CD4-positive, alpha-beta T cell treated with Interleukin-21 for 1 hour (primary cell): ENCODE measurements at places on chromosomes 1 and 21.
A peak's percentile ranks its signal among the peaks of the same experiment; 100 is the strongest.

GRCh38 chr1:91763252-91763651 lies 122.7 kb downstream of the TGFBR3 start:
- DNase-seq: no peak

GRCh38 chr1:209705033-209705598 lies 470 bp downstream of the HSD11B1 start:
- DNase-seq: no peak

DNA sequence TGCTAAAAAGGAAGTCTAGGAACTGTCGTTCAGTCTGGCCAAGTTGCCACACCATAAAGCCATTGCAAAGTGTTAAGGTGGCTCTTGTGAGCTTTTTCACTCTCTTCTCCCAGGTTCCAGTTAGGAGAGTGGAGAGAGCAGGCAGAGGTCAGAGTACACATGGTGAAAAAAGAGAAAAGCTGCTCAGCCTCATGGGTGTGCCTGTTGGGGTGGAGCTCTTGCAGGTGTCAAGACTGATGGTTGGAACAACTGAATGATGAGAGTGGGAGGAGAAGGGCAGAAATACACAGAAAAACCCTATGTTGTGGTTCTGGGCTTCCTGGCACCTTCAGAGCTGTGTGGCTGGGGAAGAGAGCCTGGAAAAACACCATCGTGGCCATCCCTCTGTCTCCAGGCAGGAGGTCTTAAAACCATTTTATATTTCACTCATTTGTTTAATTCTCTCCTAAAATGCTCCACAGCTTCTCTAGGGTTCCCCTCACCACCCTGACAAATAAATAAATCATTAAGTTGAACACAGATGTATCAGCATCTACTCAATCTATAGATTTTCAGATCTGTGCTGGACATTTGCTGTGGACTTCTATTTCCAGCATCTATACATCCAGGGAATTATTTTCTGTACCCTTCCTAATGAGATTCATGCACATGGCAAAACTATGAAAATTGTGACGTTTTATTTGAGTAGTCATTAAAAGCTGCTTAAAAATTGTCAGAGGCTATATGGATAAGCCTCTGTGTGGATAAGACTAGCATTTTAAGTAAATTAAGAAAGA lies 17.5 kb downstream of the UBASH3A start:
- no peak for DNase-seq

DNA sequence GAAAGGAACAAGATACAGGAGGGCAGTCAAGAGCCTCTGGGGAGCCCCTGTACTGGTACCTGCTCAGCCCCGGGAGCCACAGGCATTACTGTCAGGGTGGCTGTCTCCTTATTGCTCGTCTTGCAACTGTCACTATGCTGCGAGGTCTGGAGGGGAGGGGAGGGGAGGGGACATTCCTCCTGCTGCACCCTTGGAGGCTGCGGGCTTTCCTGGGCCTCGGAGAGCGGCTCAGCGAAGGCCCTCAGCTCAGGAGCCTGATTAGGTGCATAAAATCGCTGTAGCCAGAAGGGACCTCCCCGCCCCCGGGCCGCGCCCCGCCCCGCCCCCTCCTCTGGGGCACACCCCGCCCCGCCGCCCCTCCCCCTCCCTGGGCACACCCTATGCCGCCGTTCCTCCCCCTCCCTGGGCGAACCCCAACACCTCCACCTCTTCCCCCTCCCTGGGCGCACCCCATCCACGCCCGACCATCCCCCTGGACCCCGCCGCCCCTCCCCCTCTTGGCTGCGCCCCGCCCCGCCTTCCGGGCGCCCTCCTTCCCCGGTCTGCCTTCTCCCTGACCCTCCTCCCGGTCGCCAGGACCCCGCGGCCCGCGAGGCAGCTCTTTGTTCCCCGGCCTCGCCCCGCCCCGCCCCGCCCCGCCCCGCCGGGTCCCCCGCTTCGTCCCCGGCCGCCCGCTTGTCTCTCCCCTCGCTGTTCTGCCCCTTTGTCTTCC lies 35.5 kb downstream of the CACHD1 start:
- peak; percentile 45 for DNase-seq

- no peak for DNase-seq
Observed at GRCh38 chr1:24707687-24708086, 37.6 kb upstream of the CLIC4 start.

DNA sequence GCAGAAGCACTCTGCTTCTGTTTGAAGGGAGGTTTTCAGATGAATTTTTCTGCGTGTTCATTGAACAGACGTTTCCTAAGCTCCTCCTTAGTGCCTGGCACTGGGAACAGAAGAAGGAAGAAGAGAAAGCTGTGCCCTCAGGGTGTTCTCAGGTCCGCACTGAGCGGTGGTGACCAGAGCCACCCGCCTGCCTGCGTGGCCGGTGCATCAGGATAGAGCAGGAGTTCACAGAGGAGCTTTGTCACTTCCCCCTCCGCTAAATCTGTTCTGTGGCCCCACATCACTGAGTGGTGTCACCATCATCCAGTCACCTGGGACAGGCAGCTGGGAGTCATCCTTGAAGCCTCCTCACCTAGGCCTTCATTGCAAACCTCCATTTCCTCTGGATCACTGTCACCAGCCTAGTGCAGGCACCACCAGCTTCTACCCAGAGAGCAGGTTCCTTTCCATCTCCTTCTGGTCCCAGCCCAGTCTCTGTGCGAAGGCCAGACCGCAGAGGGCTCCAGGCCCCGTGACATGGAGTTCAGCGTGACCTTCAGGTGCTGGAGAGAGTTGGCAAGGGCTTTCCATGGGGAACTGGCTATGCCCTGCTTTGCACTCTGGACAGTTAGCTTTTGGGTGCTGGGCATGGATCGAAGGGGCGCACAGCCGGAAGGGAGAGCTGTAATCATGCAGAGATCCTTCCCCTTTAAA lies 21.7 kb downstream of the PARK7 start:
- DNase-seq: no peak

DNA sequence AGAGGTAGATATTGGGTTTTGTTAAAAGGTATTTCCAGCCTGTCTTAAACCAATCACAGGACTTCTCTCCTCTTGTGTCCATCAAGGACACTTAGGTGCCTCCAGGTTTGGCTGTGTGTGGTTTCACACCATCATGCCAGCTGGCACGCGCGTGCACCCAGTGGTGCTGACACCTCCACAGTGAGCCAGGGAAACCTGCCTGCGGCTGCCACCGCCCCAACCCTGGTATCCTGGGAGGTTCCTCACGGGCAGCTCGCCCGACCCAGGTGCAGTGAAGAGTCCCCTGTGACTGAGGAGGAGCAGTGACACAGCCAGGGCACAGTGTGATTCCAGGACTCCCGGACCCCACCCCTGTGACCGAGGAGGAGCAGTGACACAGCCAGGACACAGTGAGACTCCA lies 13.2 kb upstream of the COL6A2 start:
- no peak for DNase-seq

DNA sequence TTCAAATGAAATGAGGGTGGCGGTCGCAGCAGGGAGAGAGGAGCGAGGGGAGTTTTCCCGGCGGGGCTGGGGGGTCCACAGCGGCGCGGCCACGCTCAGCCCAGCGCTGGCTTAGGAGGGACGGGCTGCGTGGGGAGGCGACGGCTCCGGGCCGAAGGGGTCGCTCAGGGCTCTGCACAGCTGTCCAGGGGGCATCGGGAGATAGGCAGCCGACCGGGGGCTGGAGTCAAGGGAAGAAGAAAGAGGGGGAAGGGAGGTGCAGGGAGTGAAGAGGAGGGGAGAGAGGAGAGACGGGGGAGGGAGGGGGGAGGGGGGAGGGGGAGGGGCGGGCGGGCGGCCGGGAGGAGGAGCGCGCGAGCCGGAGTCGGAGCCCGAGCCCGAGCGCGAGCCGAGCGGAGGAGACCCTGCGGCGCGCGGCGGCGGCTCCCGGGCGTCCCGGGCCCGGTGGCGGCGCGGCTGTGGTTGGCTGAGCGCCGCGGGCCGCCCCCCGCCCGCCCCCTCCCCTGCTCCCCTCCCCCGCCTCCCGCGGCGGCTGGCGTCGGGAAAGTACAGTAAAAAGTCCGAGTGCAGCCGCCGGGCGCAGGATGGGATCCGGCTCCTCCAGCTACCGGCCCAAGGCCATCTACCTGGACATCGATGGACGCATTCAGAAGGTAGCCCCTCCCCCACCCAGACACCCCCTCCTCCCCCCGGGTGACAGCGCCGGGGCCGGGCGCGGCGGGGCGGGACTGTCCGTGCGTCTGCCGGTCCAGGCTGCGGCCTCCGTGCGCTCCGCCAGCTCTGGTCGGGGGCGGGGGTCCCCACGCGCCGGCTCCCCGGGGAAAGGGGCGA lies at the start of gene PDE9A:
Gene PDE9A, plus strand, starts transcription at position 391 of the 831 bp plus-strand sequence. Its CDS starts 194 bp downstream, at position 585.
- DNase-seq: peak; percentile 40

GRCh38 chr1:20678599-20678998 lies 17.4 kb upstream of the DDOST start:
- DNase-seq: peak; percentile 8

DNA sequence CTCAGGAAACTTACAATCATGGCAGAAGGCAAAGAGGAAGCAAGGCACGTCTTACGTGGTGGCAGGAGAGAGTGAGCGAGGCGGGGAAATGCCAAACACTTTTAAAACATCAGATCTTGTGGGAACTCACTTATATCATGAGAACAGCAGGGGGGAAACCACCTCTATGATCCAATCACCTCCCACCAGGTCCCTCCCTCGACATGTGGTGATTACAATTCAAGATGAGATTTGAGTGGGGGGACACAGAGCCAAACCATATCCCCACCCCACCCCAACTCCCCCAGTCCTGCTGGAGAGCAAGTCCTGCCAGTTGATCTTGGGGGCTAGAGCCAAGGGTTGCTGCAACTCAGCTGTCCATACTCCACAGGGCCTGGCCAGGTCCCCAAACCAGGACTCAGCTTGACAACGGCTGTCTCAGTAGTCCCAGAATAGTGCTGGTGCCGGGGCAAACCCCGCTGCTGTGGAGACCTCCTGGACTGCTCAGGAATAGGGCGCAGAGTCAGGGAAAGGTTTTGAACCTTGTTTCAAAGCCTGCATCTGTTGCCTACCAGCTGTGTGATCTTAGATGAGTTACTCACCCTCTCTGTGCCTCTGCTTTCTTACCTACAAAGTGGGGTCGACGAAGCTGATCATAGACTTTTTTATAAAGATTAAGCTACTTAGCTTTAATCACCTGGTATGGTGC lies 79.5 kb downstream of the STUM start:
- no peak for DNase-seq

DNA sequence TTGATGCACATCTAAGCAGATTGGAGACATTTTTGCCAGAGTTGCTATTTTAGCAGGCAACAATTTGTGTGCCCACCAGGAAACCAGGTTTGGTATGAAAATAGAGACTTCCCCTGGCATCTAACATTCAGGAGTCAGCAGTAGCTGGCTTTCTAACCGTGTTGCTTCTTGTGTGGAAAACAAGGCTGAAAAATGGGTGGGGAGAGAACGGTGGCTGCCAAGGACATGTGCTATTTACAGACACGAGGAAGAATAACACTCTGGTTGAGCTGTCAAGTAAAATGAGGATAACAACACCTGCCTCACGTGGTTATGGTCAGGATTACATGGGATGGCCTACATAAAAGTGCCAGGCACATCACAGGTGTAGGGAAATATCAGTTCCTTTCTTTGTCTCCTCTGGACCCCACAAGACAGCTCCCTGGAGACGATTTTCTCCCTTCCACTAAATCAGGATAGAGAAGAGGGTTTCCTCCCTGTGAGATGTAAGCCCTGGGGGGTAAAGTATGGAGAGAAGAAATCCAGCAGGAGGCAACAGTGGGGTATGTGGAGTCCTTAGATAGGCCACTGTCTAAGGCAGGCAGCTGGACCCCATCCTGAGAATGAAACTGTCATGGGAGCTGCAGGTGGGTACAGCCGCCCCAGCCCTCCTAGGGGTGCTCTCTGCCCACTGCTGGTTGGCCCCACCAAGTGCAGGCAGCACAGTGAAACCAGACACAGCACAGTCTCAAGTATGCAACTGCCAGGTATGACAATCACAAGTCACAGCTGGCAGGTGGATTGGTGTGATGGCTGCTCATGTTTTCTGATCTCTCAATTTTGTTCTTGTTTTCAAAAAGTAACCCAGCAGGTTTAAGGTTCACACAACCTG lies 80.3 kb downstream of the TENT5C start:
- DNase-seq: no peak

- peak; percentile 70 for DNase-seq
Observed at GRCh38 chr1:113784104-113784779, 25.0 kb upstream of the PHTF1 start.

DNA sequence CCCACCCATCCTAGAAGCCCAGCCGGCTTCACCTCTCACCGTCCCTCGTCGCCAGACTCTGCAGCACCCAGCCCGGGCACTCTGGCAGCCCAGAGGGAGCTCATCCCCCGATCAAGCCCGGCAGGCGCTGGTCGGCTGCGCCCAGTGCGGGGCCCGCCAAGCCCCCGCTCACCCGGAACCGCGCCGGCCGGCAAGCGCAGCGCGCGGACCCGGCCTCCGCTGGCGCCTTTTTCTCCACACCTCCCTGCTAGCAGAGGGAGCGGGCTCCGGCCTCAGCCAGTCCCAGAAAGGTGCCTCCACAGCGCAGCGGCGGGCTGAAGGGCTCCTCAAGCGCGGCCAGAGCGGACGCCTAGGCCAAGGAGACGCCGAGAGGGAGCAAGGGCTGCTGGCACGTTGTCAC lies 2023.3 kb downstream of the NCAM2 start:
- DNase-seq: no peak

DNA sequence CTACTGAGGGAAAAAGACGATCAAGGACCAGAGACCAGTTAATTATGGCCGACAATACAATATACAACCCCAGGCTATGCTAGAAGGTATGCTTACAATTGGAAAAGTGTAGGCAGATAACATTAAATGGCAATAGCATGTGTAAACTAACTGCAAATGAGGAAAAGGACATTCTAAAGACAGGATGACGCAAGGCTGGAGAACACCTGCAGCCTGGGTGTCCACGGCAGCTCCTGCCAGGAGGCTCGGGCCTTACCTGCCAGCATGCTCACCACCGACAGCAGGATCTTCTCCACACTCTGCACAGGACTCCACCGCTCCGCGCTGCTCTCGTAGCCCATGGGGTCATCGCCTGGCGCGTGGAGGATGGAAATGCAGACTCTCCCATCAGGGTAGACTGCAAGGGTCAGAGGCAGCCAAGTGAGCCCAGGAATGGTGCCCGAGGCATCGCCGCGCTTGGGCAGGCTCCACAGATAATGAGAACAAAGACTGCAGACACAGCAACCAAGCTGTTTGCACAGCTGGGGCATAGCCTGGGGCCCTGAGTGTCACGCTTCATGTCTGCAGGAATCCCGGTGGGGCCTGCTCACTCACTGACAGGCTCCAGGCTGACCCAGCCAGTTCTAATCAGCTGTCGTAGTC lies 28.2 kb downstream of the UBE2G2 start:
- no peak for DNase-seq

DNA sequence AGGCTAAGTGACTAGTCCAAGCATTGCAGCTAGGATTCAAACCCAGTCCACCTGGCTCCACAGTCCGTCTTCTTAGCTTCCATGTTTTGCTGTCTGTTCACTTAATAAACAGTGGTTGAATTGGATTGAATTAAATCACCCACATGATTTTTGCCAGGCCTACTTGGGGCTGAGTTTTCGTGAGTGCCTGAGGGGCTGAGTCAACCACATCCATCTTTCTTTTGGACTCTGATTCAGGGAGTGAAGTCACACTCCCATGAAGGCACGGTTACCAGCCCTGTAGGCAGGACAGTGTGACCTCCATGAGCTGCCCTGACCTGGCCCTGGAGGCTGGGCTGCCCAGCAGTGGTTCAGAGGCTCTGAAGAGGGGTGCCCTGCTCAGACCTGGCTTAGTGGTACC lies 123.7 kb downstream of the ACTL8 start:
- no peak for DNase-seq

GRCh38 chr1:233586301-233586700 lies 27.6 kb upstream of the KCNK1 start:
- no peak for DNase-seq

- DNase-seq: no peak
Observed at GRCh38 chr21:45019076-45019886, 55.1 kb upstream of the ADARB1 start.

- DNase-seq: no peak
Observed at GRCh38 chr1:32275424-32275823, 16.5 kb upstream of the HDAC1 start.

- DNase-seq: no peak
Observed at GRCh38 chr1:202568826-202569225, 141.4 kb downstream of the SYT2 start.
